ENCODE measurements at places on chromosomes 11 and 22.

DNA sequence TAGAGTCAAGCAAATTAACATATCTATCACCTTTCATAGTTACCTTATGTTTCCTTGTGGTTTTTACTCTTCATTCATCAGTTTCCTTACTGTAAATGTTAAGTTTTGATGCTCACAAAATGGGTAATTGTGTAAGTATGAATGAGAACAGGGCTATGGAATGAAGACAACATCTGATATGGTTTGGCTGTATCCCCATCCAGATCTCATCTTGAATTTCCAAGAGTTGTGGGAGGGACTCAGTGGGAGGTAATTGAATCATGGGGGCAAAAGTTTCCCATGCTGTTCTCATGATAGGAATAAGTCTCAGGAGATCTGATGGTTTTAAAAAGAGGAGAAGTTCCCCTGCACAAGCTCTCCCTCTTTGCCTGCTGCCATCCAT is 107.6 kb downstream of the CCDC34 start:
- DNase-seq: no peak

GRCh38 chr11:2838091-2838490 is 47.5 kb downstream of the CDKN1C start:
- DNase-seq: no peak

DNA sequence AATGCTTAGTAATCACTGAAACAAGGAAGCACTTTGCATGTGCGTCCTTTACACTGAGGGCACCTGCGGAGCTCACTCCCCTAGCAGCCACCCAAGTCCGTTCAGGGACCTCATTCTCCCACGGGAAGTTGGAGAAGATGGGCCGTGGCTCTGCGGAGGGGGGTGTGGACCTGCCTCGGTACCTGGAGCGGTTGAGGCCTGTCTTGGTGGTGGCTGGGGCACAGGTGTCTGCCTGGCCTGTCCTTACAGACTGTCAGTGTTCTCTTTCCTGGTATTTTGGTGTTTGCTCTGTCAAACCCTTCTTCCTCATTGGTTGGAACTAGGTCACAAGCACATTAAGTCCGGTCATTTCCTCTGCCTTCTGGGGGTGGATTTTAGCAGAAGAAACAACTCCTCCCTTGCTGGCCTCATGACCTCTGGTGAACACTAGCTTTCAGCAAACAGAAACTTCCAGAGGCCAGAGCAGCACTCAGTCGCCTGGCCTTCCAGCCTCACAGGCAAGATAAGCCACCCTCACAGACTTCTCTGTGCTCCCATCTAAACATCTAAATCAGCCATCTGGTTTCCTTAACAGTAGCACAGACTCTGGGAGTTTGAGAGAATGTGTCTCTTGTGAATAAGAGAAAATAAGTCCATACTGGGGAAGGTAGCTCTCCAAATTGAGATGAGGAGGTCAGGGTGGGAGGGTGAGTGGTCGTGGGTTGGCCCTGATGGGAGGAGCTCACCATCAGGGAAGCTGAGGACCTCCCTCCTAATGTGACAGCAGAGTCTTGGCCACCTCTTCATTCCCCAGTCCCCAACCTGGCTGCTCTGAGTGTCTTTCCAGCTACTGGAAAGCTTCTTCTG is 8.6 kb downstream of the SNAP29 start:
- DNase-seq: peak; percentile 29

- no peak for DNase-seq
These were observed 407.3 kb downstream of the NXPE2 start for GRCh38 chr11:115085461-115086210.

- no peak for DNase-seq
These were observed 2.3 kb downstream of the RBX1 start for GRCh38 chr22:40953471-40953870.

DNA sequence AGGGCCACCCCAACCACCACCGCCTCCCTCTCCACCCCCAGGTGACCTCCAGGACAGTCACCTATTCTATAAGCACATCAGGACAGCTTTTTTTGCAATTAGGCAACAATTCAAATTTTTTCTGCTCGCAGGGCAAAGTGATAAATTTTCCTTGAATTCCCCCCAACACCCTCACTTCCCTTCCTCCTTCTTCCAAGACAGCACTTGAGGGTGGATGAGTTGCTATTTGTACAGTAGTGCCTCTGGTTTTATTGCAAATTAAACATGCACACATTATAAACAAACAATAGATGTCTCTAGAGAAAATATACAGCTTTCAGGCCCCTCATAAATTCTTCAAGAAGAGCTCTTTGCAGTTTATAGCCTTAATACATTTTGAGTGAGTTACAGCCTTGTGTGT is 80.9 kb upstream of the USP47 start:
- DNase-seq: no peak

- no peak for DNase-seq
These were observed 530.3 kb upstream of the FAT3 start for GRCh38 chr11:91694331-91694730.

DNA sequence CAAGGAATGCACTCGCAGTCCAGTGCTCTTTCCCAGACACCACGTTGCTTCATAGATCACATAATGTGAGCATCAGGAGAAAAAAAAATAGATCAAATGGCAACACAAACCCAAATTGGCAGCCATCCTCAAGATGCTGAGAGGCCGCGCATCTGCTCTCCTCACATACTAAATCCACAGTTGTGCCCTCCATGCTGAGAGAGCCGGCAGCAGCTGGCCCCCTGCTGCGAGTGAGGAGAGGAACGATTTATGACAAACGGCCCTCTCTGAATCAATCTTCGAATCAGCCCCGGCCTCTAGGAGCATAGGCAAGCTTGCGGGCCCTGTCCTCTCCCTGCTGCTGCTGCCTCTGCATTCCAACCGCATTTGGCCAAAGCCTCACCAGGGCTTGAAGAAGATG is 159.9 kb upstream of the TENM4 start:
- DNase-seq: no peak

GRCh38 chr11:126683766-126684728 is 316.5 kb downstream of the KIRREL3 start:
- DNase-seq: no peak

DNA sequence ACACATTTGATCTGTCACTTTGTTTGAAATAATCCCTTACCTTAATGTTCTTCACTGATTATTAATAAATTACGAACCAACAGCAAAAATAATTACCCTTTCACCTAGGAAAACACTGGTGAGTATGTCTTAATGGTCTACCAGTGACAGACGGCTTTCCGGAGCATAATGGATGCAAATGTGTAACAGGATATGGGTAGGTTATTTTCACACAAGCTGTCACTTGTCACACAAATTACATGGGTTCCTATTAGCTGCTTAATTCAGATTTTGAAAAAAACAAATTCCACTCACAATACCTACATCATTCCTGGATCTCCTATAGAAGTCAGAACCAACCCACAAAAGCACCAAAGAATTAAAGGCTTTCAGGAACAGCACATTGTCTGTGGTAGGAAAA is 127.9 kb downstream of the WT1 start:
- no peak for DNase-seq

- DNase-seq: peak; percentile 61
These were observed 15.2 kb upstream of the EIF3D start for GRCh38 chr22:36544107-36544620.

DNA sequence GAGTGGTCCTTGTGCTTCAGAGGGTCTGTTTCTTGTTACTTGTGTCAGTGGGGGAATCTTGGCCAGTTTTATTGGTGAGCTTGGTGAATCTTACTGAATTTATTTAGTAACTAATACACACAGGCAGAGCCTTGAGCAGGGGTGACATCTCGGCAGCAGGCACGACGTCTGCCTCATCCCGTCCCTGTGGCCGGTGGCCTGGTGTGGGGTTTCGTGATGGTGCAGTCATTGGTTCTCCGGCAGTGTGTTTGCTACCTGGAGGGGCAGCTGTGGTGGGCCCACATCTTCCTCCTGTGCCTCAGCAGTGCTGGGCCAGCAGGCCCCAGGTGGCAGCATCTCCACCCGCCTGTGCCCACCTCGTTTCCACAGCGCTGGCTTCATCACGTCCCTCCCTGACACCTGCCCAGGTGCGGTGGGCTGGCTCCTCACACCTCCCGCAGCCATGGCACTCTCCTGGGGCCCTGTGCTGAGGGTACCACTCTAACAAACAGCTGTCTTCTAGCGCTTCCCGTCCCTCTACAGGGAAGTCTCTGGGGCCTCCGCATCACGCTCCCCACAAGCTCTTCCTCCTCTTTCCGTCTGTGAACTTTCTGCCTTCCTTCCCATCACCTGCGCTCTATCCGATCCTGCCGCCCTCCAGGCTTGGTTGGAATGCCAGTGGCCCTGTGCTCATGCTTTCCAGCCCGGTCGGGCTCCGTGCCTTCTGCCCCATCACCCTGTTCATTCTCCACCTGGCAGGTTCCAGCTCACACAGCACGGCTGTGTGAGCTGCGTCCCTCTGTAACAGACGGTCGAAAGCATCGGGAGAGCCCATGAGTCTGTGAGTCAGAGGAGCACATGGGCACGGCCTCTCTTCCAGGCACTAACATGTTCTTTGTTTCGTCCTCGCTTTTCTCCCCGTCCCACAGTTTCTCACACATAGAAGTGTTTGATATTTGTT is 203.4 kb downstream of the TBC1D22A start:
- peak; percentile 76 for DNase-seq

DNA sequence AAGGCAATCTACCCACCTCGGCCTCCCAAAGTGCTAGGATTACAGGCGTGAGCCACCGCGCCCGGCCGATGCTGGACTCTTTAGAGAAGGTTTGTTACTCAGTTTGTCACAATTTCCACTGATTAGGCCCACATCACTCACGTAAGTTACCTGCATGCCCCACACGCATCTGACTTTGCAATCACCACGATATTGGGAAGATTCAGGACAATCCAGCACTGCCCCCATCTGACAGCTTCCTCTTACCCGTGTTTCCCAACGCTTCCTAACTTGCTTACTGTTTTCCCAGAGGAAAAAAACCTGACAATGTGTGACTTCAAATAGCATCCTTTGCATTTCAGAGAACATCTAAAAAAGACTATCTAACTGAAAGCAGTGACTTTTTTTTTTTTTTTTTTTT is 21.8 kb upstream of the EIF3M start:
- DNase-seq: no peak

DNA sequence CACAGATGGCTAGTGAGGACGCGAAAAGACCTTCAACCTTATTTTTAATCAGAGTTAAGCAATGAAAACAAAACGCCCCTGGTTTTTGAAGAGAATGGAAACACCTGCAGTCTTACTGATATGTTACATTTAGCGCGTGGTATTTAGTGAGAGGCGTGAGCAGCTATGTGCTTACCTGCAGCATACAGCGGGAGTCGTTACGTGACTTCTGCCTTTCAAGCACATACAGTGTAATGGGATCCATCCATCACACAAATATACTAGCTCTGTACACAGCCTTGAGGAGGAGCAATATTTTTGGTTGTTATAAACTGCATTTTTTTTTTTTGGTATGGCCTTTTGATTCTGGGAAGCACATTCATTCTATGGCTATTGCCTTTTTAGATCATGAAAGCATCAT is 5.5 kb downstream of the KRTAP5-2 start:
- no peak for DNase-seq

- peak; percentile 26 for DNase-seq
These were observed 8.3 kb downstream of the SEC14L6 start for GRCh38 chr22:30538280-30538679.

GRCh38 chr11:71197096-71197495 is 55.3 kb downstream of the SHANK2 start:
- no peak for DNase-seq

GRCh38 chr11:115244296-115244695 is 259.9 kb downstream of the CADM1 start:
- DNase-seq: no peak

DNA sequence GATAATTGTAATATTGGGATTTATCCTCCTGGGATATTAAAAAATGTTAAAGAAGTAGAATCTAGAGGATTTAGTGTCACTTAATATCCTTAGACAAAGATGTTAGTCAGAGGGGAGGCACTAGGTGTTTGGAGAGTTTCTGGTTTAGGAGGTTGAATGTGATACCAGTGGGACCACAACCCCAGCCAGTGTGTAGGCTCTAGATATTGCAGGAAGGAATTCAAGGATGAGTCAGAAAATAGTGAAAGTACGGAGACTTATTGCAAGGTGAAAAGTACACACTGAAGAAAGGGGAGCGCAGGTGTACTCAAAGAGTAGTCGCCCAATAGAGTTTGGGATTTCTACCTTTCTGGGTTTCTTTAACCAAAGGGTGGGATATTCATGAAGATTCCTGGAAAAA is 5.7 kb upstream of the TMEM41B start:
- DNase-seq: no peak

DNA sequence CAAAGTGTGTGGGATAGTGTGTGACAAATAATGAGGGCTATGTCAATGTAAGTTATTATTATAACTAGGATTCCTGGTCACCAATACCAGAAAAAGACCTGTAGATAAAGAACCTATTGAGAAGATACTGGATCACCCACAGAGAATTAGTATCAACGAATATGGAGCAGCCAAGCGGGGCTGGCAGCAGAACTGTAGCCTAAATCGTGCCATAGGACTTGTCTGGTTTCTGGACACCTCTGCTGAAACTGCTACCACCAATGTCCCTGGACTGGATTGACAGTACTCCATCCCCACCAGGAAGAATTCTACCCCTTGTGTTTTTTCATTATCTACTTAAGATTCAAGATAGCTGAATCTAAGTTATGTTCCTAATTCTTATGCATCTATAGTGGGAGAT is 30.3 kb upstream of the PAX6 start:
- no peak for DNase-seq

GRCh38 chr11:101407324-101407723 is 176.5 kb downstream of the TRPC6 start:
- peak; percentile 60 for DNase-seq
